ENCODE measurements at places on chromosomes 11 and 22.

GRCh38 chr11:61964058-61964665 lies 3.3 kb downstream of the FTH1 start:
- DNase-seq = no peak

- no peak for DNase-seq
Observed at GRCh38 chr11:96152623-96153022, 190.4 kb downstream of the MAML2 start.

DNA sequence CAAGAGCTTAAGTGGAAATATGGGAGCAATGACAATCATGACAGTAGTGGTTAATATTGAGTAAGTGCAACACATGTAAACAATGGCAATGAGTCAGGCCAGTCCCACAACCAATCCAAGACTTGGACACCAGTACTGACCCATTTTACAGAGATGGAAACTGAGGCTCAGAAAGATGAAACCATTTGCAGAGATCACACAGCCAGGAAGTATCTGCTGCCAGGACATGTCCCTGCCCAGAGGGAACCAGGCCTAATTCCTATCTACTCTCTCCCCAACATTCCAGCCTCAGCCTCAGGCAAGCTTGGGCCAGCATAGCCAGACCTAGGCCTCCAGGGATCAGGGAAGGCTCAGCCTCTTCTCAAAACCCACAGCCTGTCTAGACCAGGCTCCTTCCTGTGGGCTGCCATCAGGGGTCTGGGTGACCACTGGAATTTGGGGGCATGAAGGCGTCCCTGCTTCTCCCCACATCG lies 395.1 kb downstream of the MN1 start:
- no peak for DNase-seq

DNA sequence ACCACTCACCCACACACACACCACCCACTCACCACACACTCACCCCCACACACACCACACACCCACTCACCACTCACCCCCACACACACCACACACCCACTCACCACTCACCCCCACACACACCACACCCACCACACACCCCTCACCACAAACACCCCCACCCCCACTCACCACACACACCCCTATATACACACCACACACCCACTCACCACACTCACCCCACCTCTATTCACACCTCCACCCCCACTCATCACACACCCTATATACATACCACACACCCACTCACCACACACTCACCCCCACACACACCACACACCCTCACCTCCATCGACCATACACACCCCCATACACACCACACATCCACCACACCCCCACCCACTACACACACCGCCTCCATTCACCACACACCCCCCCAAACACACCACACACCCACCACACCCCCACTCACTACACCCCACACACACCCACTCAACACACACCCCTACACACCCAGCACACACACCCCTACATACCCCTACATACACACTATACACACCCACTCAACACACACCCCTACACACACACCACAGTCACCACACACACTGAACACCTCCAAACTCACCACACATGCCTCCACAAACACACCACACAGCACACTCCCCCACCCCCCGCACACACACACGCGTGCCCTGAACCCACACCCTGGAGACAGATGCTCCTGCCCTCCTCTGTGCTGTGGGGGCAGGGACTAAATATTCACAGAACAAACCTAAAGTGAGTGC lies 19.0 kb upstream of the TTLL12 start:
- DNase-seq = no peak

- DNase-seq = no peak
Observed at GRCh38 chr11:92834296-92835020, 135.0 kb upstream of the MTNR1B start.

GRCh38 chr11:116703421-116703820 lies 69.4 kb downstream of the BUD13 start:
- no peak for DNase-seq

DNA sequence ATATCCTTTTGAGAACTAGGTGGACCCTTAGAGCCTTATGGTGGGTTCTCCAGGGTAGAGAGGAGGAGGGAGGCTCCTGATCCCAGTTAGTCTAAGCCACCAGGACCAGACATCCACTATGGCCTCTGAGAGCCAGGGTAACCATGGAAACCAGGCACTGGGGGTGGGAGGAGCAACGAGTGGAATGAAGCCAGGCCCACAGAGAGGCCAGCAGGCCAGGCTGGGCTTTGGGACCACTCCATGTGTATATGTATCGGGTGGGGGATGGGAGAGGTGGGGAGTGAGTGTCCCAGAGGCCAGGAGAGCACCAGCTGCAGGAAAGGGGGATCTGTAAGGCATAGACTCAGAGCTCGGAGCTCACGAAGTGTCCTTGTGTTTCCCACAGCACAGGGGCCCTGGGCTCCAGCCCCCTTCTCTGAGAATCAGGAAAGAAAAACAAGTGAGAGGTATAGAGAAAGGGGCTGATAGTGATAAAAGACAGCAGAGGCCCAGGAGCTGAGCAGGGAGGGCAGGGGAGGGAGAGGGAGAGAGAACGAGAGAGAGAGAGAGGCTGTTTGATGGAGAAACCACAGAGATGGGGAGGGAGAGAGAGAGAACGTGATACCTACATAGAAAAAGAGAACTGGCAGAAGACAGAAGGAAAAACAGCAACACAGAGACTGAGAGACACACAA lies 15.5 kb upstream of the TSPAN18 start:
- DNase-seq = no peak

DNA sequence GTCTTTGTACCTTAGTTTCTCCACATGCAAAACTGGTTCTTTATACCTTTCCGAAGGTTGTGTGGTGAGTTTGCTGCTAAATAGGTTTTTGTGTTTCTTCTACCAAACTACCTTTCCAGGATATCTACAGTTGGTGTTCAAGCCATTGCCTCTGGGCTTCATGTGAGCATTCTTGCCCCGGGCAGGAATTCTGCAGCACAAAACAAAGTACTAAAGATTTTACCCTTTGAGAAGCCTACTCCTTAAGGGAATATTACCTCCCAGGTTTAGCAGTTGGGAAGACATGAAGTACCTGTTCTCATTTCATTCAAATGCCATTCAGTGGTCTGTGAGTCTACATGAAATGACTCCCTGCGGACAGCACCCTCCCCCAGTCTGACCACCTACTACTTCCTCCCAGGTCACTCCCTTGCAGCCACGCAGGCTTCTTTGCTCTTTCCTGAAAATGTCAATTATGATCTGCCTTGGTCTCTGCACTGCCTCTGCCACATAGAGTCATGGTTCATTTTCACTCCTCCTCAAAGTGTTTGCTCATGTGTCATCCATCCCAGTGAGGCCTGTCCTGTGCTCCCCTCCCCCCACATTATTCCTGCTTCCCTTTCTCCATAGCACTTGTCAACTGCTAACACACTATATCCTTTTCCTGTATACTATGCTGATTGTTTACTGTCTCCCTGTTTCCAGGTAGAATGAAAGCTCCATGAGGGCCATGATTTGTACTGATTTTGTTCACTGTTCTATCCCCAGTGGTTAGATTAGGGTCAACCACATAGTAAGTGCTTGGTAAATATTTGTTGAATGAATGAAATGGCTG lies 36.9 kb downstream of the PACS1 start:
- DNase-seq = no peak

DNA sequence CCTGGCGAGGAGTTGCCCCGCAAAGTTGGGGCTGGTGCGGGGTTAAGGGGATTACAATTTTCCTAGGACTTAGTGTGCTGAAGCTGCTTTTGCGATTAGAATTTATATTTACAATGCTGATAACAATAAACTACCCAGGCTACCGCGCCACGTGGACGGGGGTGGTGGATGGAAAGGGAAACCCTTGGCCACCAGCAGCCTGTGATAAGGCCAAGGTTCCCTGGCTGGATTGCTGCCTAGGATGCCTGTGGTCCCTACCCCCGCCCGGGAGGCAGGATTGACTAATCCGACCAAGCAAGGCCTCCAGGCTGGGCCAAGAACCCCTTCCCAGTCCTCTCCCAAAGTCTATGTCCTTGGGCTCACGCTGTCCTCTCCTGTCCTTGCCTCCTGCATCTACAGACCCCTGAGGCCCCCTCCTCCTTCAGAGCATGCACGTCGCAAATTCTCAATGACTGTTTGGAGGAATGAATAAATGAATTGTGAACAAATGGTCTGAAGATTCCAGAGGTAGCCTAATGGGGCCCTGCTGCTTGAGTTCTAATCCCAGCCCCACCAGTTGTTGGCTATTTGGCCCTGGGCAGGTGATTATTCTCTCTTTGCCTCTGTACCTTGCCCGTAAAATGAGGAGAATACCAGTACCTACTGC lies 7.6 kb upstream of the CHKA start:
- DNase-seq = no peak

DNA sequence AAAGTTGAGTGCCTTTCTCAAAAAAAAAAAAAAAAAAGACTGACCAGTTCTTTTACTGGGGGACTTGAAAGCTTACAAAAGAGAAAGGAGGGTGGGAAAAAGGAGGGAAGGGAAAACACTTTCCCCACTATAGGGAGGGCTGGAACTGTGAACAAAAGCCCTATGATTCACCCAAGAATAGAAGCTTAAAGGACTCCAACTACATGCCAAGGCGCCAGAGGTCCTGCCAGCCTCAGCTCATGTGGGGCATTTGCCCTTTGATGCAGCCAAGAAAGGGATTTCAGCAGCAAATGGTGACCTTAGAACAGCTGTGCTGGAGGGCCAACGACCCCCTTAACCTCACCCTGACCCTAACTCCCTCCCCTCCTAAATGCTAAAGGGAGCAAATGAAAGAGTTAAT lies 160.0 kb downstream of the NTM start:
- no peak for DNase-seq

DNA sequence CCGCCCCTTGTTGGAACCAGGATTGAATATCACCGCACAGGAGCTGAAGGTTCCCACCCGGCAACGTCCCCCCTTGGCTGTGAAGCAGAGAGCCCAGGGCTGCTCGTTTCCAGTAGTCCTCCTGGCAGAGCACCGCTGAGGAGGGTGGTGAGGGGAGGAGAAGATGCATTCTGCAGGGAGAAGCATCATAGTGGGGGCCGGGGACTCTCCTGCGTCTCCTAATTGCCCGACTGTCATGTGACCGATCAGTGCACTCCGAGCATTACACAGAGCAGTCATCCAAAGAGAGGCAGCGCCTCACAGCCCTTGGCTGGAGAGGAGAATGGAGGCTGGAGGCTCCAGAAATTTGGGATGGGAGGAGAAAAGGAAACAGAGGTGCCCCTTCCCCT lies 85.0 kb upstream of the SEPTIN5 start:
- no peak for DNase-seq

GRCh38 chr11:127056338-127056971 lies 55.9 kb upstream of the KIRREL3 start:
- DNase-seq = no peak

DNA sequence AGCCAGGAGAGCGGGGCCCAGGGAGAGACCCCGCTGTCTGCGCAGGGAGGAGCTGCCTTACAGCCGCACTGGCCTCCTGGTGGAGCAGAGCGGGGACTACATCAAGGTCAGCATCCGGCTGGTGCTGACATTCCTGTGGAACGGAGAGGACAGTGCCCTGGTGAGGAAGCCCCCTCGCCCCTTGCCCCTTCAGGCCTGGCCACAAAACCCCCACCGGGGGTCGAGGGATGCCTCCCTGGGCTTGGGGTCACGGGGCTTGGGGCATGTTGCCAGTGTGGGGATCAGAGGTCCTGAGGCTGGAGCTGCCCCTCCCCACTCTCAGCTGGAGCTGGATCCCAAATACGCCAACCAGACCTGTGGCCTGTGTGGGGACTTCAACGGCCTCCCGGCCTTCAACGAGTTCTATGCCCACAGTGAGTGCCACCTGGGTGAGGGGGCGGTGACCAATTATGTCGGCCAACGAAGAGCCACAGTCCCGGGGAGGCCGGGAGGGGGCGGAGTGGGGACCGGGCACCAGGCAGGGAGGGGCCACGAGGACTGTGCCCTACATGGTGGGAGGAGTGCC lies 4.2 kb downstream of the MUC5B start:
- DNase-seq = no peak

GRCh38 chr22:41003066-41003465 lies 51.9 kb downstream of the RBX1 start:
- DNase-seq = no peak

GRCh38 chr22:31748490-31748889 lies 1.4 kb downstream of the PRR14L start:
- no peak for DNase-seq

- DNase-seq = no peak
Observed at GRCh38 chr22:19043121-19044085, 78.8 kb downstream of the DGCR2 start.

DNA sequence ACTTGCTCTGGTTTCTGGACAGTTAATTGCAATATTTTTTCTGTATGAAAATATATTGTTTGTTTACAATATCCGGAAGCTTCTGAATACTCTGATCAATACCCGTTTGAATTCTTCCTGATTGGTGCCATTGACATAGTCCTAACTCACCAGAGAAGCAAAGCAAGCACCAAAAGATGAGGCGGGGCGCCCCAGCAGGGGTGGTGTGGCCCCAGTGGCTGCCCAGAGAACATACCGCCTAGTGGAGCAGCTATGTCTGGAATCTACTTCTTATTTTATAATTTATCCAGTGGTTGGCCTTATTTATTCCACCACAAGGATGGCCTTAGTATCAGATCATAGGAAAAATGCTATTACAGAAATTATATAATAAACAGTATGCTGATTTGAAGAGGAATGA lies 610.7 kb downstream of the JRKL start:
- no peak for DNase-seq

- no peak for DNase-seq
Observed at GRCh38 chr11:3933165-3933628, 77.7 kb downstream of the STIM1 start.

DNA sequence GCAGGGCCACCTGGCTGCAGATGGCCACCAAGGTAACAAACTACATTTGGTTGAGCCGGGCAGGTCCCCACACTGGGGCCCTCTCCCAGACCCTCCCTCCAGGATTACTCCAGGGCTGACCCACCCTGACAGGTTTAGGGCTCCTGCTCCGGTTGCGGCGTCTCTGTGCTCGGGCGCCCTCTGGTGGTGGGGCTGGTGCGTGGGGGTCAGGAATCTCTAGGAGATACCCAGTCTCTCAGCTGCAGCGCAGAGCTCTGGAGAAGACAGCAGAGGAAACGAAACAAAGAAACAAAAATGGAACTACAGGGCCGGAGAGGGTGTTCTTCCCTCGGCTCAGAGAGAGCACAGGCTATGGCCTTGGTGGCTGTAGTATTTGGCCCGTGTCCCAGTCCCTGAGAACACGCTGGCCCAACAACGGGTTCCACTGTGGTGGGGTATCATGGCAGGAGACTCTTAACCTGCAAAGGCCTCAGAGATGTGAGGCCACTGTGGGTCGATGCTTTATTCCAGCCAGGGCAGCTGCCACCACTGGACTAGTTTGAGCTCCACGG lies 2.4 kb downstream of the C11orf96 start:
- DNase-seq = no peak

GRCh38 chr22:49398646-49399045 lies 429.0 kb downstream of the BRD1 start:
- no peak for DNase-seq

GRCh38 chr11:1573077-1573902 lies 1.2 kb upstream of the DUSP8 start:
- DNase-seq = peak; percentile 34

DNA sequence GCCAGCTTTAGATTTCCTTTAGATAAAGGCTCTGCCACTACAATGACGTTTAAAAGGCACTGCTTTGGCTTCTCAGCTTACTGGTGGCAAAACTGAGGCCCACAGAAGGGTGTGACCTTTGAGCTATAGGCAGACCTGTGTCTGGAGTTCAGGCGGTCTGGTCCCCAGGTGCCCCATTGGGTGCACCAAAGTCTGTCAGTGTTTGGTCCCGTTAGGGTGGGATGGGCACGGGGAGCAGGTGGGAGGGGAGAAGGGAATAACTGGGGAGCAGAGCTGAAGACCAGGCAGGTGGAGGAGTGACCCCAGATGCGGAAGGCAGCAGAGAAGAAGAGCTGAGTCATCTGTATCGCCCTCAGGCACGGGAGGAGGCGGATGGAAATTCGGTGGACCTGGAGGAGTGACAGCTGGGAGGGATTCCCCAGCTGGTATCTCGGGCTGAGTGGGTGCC lies 45.3 kb upstream of the GCAT start:
- DNase-seq = no peak
